Activated naive CD4-positive, alpha-beta T cell treated with anti-CD3 and anti-CD28 coated beads, Interleukin-2, amount 50 U/mL, for 16 hours (primary cell): ENCODE measurements at places on chromosomes 12 and 14.

DNA sequence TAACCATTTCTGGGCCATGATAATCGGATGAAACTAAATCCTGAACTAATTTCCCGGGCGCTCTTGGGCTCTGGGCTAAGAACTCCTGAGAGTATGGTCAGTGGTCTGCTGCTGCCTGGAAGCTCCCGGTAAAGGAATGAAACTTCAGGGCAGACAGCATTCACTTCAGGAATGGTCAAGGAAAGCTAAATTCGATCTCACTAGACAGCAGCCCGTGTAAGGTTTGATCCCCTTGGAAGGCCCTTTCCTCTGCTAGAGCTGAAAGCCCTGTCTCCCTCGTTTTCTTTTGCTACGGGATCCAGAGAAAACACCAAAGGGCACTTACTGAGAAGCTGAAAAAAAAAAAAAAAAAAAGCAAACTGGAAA is 680 bp downstream of the ASB8 start:
- no peak for DNase-seq

- no peak for DNase-seq
These were observed 97.8 kb downstream of the PCNX1 start for GRCh38 chr14:71005076-71005475.

- DNase-seq = no peak
These were observed 13.5 kb downstream of the SLC38A2 start for GRCh38 chr12:46358791-46359666.

- DNase-seq = no peak
These were observed 100.2 kb downstream of the NELL2 start for GRCh38 chr12:44775901-44776300.

DNA sequence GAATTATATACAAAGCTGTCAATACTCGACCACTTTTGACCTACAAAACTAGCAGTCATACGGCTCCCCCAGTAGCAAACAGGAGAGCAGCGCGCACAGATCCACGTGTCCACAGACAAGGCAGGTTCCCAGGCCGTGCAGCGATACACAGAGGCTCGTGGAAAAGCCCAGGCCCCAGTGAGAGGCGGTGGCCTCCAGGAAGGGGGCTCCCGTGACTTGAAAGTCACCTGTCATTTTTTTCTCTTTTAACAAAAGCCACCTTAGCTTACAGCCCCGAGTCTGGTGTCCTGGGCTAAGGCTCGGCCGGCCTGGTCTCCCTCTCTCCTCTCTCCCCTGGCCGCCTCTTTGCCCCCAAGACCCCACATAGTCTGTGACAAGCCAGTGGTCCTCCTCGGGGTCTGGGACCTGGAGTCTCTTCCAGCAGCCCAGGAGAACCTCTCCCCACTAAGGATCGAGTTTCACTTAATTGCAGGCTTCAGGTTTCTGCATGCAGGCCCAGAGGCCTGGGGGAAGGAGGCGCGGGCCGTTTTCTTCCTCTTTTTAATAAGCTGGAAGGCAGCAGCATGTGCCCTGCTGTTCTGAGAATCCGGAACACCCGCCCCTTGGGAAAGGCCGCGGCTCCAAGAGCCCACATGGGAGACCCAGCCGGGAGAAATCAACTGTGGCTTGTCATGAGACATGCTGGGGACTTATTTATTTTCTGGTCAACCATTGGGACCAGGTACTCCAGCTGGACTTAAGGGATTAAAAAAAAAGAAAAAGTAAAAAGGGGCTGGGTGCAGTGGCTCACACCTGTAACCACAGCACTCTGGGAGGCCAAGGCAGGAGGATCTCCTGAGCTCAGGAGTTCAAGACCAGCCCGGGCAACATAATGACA is 15.9 kb downstream of the NCOR2 start:
- no peak for DNase-seq

DNA sequence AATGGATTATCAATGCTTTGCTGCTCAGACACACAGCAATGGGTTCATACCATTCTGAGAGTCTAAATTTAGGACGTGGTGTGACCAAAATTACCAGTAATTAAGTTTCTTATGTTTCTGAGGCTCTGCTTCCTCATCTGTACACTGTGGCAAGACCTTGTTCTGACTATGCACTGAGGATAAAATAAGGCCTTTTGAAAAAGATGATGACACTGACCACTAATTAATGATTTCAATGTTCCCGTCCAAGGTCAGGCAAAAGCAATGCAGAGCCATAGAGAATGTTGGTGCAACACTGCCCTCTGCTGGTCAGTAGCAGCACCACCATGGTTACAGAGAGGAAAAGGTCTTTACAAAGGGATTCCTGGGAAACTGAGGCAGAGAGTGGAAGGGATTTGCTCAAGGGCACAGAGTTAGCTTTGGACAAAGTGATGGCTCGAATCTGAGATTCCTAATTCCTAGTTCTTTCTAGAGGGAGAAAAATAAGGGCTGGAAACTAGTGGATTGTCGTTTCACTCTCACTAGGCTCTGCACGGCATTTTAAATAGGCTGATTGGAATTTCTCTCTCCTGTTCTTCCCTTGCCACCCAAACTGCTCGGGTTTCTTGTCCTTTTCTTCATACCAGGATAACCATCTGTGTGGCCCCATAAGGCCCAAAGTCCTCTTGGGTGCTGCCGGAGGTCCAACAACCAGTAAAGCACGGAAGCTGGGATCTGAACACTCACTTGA is 22.3 kb upstream of the P2RX7 start:
- DNase-seq = peak; percentile 57

GRCh38 chr12:76532520-76532919 is 27.1 kb downstream of the OSBPL8 start:
- DNase-seq = no peak

DNA sequence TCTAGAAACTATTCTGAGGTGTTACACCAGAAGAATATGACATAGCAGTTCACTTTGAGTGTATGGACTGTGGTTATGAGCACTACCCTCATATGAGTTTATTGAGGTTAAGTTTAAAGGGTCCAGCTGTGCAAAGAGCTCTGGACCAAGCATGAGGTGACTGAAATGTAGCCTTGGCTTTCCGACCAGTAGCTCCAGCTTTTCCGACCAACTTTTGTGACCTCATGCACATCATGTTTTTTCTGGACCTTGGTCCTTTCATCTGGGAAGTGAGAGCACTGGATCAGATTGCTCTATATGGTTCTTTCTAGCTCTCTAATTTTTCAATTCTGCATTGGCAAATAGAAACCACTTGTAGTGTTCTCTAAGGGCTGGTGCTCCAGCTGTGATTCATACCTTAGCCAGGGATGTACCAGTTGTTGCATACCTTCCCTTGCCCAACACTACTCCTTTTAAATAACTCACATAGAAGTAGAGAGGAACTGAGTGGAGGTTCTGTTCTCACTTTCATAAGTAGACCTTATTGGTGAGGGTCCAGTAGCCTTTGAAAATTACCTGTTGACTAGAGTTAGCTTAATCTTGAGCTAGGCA is 16.6 kb downstream of the IGF1 start:
- DNase-seq = no peak

DNA sequence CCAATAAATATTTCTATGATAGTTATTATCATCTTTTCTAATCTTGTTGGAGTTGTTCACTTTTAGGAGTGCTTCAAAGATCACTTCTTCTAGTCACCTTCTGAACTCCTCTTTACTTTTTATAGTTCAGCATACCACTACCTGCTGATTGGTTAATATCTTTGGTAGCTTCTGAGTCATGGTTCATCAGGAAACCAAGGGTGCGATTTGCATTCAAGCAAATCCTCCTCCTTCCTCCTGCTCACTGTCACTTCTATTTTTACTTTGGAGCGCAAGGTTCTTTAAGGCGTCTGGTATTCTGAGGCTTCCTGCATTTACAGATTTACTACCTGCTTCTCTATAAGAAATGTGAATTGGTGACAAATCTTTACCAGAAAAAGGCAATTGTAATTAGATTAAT is 24.0 kb downstream of the SYT1 start:
- no peak for DNase-seq

GRCh38 chr14:96824283-96824682 is 27.1 kb downstream of the VRK1 start:
- DNase-seq = no peak

DNA sequence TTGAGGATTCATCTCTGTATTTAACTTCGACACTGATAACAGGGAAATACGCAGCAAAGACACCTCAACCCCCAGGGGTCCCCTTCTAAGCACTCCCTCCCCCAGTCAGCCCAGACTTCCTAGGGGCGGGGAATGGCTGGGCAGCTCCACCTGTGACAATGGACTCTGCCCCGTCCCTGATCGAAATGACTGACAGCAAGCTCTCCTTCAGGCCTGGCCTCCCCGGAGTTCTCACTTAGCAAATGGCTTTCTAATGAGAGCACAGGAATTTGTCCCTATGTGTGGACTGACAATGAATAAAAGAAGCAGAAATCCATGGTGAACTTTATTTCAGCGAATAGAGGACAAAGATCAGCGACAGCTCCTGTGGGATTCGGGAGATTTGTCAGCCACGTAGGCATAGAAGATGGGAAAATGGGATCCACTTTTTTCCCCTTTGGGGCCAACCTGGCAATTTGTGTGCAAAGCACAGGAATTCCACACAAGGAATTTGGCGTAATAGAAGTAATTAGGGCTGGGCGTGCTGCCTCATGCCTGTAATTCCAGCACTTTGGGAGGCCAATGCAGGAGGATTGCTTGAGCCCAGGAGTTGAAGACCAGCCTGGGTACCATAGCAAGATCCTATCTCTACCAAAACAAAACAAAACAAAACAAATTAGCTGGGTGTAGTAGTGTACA is 63.8 kb downstream of the TNFAIP2 start:
- no peak for DNase-seq

- no peak for DNase-seq
These were observed 366.5 kb downstream of the LRFN5 start for GRCh38 chr14:41973178-41973577.

GRCh38 chr14:59869381-59870255 is 958 bp downstream of the RTN1 start:
- DNase-seq = no peak

DNA sequence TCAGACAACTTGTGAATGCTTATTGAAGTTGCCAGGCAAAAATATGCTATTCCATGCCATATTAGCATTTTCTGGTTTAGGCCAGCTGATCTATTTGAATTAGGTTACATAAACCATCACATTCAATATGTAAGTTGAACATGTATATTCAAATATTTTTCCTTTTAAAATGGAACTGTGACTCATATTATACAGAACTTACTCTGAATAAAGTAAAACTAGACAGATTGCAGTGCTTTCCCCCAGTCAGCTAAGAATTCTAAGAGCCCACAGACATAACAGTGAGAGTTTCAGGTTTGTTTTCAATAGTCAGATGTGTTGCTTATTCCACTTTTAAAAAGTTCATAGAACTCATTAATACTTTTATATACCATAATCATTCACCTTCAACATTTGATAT is 119.8 kb downstream of the MGST1 start:
- DNase-seq = no peak

GRCh38 chr14:90319173-90319572 is 12.6 kb downstream of the NRDE2 start:
- DNase-seq = no peak

GRCh38 chr14:29459969-29460560 is 467.6 kb downstream of the PRKD1 start:
- DNase-seq = no peak

GRCh38 chr12:11578461-11578993 is 70.9 kb upstream of the ETV6 start:
- DNase-seq = no peak

DNA sequence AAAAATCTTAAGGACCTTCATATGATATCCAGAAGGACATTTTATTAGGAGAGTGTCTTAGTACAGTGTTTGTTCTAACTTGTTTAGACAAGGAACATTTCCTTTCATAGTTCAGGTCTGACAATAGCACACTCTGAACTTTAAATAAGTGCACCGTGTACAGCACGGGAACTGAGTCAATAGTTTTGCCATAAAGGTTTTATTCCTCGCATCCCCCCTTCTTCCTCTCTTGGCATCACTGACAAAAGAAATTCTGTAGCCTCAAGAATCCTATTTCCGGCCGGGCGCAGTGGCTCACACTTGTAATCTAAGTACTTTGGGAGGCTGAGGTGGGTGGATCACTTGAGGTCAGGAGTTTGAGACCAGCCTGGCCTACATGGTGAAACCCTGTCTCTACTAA is 58.3 kb downstream of the TMCC3 start:
- no peak for DNase-seq

- no peak for DNase-seq
These were observed 2.6 kb downstream of the GALNT16 start for GRCh38 chr14:69262516-69262915.

DNA sequence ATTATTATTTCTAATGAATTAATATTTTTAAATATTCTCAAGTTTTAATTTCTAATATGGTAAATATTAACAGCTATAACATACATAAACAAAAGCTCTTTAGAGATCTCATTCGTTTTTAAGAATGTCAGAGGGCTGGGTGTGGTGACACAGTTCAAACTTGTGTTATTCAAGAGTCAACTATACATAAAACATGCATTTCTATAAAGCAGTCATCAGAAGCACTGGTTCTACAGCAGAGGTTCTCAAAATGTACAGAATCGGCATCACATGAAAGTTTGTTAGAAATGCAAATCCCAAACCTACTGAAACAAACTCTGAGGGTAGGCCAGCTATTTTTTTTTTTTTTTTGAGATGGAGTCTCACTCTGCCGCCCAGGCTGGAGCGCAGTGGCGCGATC is 34.6 kb downstream of the CLIP1 start:
- DNase-seq = no peak

DNA sequence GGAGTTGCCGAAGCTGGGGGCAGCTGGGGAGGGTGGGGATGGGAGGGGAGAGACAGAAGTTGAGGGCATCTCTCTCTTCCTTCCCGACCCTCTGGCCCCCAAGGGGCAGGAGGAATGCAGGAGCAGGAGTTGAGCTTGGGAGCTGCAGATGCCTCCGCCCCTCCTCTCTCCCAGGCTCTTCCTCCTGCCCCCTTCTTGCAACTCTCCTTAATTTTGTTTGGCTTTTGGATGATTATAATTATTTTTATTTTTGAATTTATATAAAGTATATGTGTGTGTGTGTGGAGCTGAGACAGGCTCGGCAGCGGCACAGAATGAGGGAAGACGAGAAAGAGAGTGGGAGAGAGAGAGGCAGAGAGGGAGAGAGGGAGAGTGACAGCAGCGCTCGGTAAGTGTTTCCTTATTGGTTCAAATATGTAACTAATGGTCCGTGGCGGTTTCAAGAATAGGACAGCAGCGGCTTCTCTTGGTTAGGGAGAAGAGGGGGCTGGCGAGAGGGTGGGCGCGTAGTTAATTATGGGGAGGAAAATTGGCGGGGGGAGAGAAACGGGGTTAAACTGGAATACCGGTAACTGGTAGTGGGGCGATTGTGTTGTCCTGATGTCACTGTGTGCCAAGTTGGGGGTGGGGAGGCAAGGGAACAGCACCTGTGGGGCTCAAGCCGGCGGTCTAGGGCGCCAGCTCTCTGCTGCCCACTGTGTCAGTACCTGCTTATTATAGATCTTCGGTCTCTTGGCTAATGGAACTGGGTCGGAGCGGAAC is 8.4 kb downstream of the HOXC8 start:
- no peak for DNase-seq

DNA sequence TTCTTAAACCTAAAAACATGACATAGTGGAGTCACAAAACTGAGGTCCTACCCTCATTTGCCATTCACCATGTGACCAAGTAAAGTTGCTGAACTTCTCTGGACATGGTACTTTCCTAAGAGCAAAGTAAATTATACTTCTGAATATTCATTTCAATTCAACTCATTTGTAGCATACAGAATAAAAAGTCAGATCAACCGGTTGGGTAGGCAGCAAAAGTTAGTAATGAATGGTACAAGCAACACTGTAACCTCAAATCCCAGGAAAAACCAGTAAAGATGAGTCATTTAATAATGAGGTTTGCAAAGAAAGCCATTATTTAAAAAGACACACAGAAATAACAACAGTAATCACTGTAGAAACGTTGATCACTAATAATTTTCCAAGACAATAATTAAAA is 8.7 kb downstream of the POLE2 start:
- no peak for DNase-seq
